Left ventricle myocardium inferior (tissue), 1 donor: ENCODE measurements at places on chromosomes 12 and 14. TPM values are rescaled to one million over a fixed set of nuclear protein-coding genes. Genes with fewer than 3 reads are reported as not detected.

DNA sequence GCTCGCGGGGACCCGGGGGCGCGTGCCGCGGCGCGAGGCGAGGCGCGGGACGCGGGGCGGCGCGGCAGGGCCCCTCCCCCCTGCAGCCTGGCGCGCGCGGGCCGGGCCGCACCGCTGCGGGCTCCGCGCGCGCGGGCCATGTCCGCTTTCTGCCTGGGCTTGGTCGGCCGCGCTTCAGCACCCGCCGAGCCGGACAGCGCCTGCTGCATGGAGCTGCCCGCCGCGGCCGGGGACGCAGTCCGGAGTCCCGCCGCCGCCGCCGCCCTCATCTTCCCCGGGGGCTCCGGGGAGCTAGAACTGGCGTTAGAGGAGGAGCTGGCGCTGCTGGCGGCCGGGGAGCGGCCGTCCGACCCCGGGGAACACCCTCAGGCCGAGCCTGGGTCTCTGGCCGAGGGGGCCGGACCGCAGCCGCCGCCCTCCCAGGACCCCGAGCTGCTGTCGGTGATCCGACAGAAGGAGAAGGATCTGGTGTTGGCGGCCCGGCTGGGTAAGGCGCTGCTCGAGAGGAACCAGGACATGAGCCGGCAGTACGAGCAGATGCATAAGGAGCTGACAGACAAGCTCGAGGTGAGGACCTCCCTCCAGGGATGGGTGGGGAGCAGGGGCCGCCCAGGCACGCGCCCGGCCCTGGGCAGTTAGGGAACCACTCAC, 820 bp downstream of the BICDL1 start:
- peak; percentile 84 for DNase-seq

GRCh38 chr14:99586054-99586760, 17.8 kb downstream of the CCDC85C start:
- DNase-seq: no peak

The SLC39A2 gene
- total RNA-seq: not detected

- no peak for DNase-seq
Observed at GRCh38 chr12:67434671-67435370, 165.7 kb downstream of the CAND1 start.

DNA sequence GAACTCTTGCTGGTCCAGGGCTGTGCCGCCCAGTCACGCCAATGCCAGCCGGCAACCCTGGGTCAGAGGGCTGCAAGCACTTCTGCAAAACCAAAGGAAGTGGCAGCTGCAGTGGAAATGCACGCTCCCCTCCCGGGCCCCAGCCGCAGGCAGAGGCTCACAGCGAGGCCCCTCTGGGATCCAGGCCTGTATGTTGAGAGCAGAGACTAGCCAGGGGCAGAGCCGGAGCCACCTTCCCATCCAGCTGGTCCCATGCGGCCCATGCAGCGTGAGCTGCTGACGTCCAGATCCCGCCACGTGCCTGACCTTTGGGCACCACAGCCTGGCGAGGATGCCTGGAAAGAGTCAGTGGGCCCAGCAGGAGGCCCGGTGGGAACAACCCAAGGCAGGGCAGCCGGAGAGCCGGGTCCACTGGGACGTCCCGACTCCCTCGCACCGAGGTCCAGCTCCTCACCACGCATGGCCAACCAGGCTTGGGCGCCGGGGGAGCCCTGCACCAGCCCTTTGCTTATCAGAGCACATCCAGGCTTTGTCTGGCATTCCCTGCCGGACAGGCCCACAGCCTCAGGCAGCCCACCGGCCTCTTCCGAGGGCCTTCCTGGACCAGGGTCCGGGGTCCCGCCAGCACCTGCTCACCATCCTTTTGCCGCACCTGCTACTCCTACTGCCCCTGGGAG, 4.3 kb downstream of the GPR132 start:
- DNase-seq: peak; percentile 55
